Right renal pelvis (tissue), 4 donors: ENCODE measurements at places on chromosomes 2 and 18.

- DNase-seq, result no peak
These were observed 45.5 kb downstream of the TWSG1 start for GRCh38 chr18:9380101-9380500.

DNA sequence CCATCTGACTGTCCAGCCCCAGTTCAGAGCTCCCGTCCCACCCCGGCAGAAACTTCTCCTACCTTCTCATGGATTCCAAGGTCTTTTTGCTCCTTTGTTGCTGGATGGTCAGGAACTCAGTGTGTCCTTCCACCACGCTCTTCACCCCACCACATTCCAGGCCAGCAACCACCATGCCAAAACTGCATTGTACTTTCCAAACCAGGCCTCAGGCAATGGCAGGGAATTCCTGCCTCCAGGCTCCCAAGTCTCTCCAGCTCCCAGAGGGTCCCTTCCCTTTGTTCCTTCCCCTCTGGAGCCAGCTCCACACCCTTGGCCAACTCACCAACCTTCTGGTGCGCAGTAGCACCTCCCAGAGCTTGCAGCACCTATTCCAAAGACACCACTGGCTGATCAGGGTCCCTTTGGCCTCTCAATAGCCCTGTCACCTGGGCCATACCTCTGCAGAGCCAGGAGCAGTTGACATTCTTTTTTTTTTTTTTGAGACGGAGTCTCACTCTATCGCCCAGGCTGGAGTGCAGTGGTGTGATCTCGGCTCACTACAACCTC is 8.1 kb downstream of the CHMP1B start:
- DNase-seq, result no peak

GRCh38 chr18:41969881-41970280 is 14.8 kb downstream of the PIK3C3 start:
- DNase-seq, result no peak

DNA sequence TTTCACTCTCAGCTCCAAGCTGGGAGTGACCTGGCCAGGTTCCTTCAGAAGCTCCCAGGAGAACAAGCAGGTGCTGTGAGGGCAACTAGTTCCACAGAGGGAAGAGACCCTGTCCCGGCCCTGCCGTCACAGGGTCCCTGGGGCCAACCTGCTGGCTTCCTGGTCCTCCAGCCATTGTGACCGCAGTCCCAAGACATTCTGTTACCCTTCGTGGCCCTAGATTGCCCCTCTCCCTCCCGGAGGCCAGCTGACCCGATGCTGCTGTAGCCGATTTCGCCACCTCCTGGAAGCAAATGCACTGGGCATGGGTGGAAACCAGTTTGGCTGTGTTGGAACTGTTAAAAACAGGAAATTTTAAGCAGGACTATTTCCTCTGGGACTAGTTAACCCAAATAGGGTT is 55.4 kb downstream of the EPAS1 start:
- DNase-seq, result no peak

GRCh38 chr18:79242246-79242645 is 153.5 kb upstream of the NFATC1 start:
- DNase-seq, result no peak
